ENCODE measurements at places on chromosomes 1 and 21. TPM values are rescaled to one million over a fixed set of nuclear protein-coding genes. Genes with fewer than 3 reads are reported as not detected.

HES3 gene
- 89.9 TPM for total RNA-seq

TMEM167B gene
- total RNA-seq: 13.9 TPM

MRPL9 gene
- 100 TPM for total RNA-seq

GPR3 gene
- total RNA-seq: 4.3 TPM

CLIC6 gene
- total RNA-seq: 0.90 TPM

EPS8L3 gene
- total RNA-seq: not detected

VWA5B1 gene
- total RNA-seq: not detected

FNDC5 gene
- total RNA-seq: 4.5 TPM

AMY1B gene
- not detected for total RNA-seq

NECTIN4 gene
- 0.33 TPM for total RNA-seq

PLPPR4 gene
- total RNA-seq: 0.31 TPM

CFHR3 gene
- total RNA-seq: 1.4 TPM
